ENCODE measurements at places on chromosomes 1 and 21. TPM values are rescaled to one million over a fixed set of nuclear protein-coding genes. Genes with fewer than 3 reads are reported as not detected.

DNA sequence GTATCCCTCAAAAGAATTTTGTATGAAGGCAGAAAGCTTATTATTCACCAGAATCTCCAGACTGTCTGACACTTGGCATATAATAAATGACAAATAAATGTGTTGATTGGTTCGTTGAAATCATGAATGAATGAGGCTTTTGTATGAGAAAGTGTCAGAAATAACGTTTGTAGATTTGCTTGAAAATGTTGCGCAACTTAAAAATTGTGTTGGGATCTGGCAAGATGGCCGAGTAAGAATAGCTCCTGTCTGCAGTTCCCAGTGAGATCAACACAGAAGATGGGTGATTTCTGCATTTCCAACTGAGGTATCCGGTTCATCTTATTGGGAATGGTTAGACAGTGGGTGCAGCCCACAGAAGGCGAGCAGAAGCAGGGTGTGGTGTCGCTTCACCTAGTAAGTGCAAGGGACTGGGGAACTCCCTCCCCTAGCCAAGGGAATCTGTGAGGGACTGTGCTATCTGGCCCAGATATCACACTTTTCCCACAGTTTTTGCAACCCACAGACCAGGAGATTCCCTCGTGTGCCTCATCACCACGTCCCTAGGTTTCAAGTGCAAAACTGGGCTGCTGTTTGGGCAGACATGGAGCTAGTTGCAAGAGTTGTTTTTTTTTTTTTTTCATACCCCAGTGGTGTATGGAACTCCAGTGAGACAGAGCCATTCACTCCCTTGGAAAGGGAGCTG is 759.0 kb downstream of the LTN1 start:
- no peaks in the 10 kb centered on the region for H3K36me3 ChIP-seq
- H3K4me3 ChIP-seq = no peak overlapping the region
- H3K4me1 ChIP-seq = peaks cover 13% of the 10 kb centered on the region
- DNase-seq = no peak
- no peak overlapping the region for H3K27ac ChIP-seq

The GCSAML gene
- total RNA-seq = 1.3 TPM

DNA sequence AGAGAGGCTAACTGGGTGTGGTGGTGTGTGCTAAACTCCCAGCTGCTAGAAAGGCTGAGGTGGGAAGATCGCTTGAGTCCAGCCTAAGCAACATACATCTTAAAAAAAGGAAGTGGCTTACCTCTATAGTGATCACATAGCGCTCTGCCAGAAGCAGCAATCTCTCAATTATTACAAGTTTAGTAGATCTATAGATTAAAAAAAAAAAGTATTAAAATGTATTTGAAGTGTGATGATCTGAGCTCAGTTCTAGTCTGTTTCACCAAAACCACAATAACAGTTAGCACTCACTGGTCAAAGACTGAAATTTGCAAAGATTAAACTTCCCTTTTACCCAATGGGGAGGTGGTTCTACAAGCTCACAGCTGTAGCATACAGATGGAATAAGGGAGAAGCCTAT is 76.3 kb downstream of the USP24 start:
- no peak for DNase-seq
- H3K4me1 ChIP-seq = peaks cover under 1% of the 10 kb centered on the region
- no peaks in the 10 kb centered on the region for H3K27me3 ChIP-seq
- H3K36me3 ChIP-seq = peaks cover 63% of the 10 kb centered on the region
- H3K4me3 ChIP-seq = no peak overlapping the region

DNA sequence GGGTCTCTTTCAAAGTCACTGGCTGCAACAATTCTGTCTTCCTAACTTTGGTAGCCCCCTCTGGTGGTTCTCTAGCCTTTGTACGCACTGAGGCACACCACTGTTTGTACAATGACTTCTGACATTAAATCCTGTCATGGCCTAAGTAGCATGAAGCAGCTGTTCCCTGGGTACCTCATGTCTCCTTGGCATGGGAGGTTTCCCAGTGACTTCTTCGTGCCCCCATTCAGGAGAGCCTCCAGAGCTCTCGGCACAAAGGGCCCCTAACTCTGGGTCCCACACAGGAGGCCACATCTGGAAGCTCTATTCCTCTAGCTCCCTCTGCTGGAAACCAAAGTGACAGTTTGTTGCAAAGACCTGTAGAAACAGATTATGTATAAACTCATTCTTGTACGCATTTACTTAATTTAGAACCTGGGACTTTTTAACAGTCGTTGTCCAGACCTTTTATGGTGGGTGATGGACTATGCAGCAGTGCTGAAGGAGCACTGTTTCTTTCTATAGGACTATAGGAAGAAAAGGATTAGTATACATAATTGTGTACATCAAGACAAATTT is 13.4 kb downstream of the SWT1 start:
- H3K4me3 ChIP-seq = no peak overlapping the region
- no peaks in the 10 kb centered on the region for H3K27me3 ChIP-seq
- no peak overlapping the region for H3K27ac ChIP-seq
- DNase-seq = no peak

- DNase-seq = no peak
- H3K4me1 ChIP-seq = no peaks in the 10 kb centered on the region
- no peaks in the 10 kb centered on the region for H3K27me3 ChIP-seq
Measured at GRCh38 chr1:182279724-182280503, 111.7 kb downstream of the GLUL start.

The KLHL12 gene
- 21.6 TPM for total RNA-seq

The ETV3L gene
- not detected for total RNA-seq

DNA sequence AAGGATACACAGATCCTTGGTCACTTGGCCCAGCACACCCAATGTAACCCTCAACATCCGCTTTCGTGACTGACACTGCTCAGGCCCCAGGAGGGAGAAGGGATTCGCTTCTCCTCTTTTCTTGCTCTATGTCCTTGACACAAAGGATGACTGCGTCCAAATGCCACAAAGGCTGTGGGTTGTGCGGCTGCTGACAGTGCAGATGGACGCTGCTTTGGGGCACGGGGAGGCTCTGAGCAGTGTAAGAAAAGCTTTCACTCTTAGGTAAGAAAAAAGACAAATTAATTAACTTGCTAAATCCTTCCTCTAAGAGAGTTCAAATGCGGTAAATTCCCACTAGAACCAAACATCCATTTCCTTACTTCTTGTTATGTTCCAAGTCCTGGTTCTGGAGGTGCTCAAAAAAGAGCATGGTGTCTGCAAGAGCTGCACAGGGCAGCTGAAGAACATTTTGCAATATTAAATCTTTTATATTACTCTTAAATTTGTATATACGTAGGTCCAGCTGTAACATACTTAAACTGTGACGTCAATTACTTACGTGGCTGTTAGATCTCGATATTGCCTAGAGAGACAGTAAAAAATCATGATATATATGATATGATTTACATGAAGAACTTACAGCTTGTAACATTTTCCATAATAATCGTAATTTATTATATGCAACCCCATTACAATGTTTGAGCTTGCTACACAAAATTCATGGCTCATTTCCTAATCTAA is 19.4 kb upstream of the EPHB2 start:
- DNase-seq = no peak
- no peak overlapping the region for H3K4me3 ChIP-seq
- H3K36me3 ChIP-seq = no peaks in the 10 kb centered on the region
- no peaks in the 10 kb centered on the region for H3K4me1 ChIP-seq
- H3K27ac ChIP-seq = no peak overlapping the region
- no peaks in the 10 kb centered on the region for H3K27me3 ChIP-seq
